ENCODE measurements at places on chromosomes 7 and 10. TPM values are rescaled to one million over a fixed set of nuclear protein-coding genes. Genes with fewer than 3 reads are reported as not detected.

The PRKCQ gene
- 61.3 TPM for total RNA-seq

The DNAH11 gene
- 0.09 TPM for total RNA-seq

The RTKN2 gene
- 0.31 TPM for total RNA-seq

The CALML3 gene
- not detected for total RNA-seq

The IGFBP1 gene
- total RNA-seq = not detected

The HYAL4 gene
- total RNA-seq = not detected

The LIPK gene
- not detected for total RNA-seq

The HOXA9 gene
- 0.39 TPM for total RNA-seq

The HTR5A gene
- total RNA-seq = not detected

The ACTL6B gene
- total RNA-seq = not detected

The FOXP2 gene
- not detected for total RNA-seq

The SFXN2 gene
- total RNA-seq = 4.8 TPM

The CAV1 gene
- not detected for total RNA-seq

The CLDN4 gene
- total RNA-seq = 0.20 TPM

The SLC26A3 gene
- not detected for total RNA-seq

The HOXA11 gene
- total RNA-seq = not detected

The GATA3 gene
- 50.3 TPM for total RNA-seq

The TMEM176A gene
- total RNA-seq = 2.0 TPM

The ENTPD1 gene
- 3.1 TPM for total RNA-seq

The ARID5B gene
- total RNA-seq = 22.3 TPM

The EVX1 gene
- not detected for total RNA-seq

The CCAR1 gene
- 77.6 TPM for total RNA-seq

The RADIL gene
- not detected for total RNA-seq

The REEP3 gene
- total RNA-seq = 4.6 TPM

The ARMC10 gene
- total RNA-seq = 15.0 TPM

The AGR2 gene
- total RNA-seq = not detected

The EBF3 gene
- total RNA-seq = not detected
